Activated naive CD8-positive, alpha-beta T cell treated with anti-CD3 and anti-CD28 coated beads for 36 hours (primary cell): ENCODE measurements at places on chromosomes 6 and 20. TPM values are rescaled to one million over a fixed set of nuclear protein-coding genes. Genes with fewer than 3 reads are reported as not detected.

GRCh38 chr20:56274156-56274555 lies 25.6 kb downstream of the MC3R start:
- H3K4me1 ChIP-seq = no peaks in the 10 kb centered on the region
- H3K27me3 ChIP-seq = peaks cover 14% of the 10 kb centered on the region
- no peak overlapping the region for H3K27ac ChIP-seq
- no peak for DNase-seq
- no peaks in the 10 kb centered on the region for H3K36me3 ChIP-seq

DNA sequence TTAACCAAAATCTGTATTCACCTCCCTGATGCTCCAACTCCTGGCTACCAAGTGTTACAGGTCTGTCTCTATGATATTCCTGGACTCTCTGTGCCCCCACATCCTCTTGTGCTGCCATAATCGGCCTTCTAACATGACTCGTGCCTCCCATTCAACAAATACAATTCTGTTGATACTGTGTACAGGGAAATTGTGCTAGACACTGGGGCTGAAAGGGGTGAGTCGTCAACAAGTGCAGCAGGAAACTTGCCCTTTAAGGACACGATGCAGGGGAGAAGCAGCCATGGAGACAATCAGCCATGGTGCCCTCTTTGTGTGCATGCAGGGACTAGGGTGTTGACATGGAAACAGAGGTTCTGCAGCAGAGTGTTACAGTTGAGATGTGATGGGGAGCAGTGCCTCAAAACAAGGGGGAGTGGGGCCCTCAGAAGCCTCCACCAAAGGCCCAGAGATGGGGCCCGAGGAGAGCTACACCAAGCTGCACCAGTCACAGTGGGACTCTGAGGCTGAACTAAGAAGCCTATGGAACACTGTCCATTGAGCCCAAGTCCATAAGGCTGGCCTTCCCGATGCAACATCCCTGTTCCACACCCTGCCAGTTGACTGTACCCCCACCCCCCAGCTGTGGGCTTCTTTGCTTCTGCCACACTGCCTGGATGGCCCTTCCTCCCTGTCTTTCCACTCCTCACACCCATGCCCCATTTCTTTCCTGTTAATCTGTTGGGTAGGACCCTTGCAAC lies 3.1 kb downstream of the PCED1A start:
- DNase-seq = no peak
- H3K4me1 ChIP-seq = peaks cover 10% of the 10 kb centered on the region
- no peak overlapping the region for H3K27ac ChIP-seq
- no peak overlapping the region for H3K4me3 ChIP-seq
- peaks cover 15% of the 10 kb centered on the region for H3K36me3 ChIP-seq
- no peaks in the 10 kb centered on the region for H3K27me3 ChIP-seq

DNA sequence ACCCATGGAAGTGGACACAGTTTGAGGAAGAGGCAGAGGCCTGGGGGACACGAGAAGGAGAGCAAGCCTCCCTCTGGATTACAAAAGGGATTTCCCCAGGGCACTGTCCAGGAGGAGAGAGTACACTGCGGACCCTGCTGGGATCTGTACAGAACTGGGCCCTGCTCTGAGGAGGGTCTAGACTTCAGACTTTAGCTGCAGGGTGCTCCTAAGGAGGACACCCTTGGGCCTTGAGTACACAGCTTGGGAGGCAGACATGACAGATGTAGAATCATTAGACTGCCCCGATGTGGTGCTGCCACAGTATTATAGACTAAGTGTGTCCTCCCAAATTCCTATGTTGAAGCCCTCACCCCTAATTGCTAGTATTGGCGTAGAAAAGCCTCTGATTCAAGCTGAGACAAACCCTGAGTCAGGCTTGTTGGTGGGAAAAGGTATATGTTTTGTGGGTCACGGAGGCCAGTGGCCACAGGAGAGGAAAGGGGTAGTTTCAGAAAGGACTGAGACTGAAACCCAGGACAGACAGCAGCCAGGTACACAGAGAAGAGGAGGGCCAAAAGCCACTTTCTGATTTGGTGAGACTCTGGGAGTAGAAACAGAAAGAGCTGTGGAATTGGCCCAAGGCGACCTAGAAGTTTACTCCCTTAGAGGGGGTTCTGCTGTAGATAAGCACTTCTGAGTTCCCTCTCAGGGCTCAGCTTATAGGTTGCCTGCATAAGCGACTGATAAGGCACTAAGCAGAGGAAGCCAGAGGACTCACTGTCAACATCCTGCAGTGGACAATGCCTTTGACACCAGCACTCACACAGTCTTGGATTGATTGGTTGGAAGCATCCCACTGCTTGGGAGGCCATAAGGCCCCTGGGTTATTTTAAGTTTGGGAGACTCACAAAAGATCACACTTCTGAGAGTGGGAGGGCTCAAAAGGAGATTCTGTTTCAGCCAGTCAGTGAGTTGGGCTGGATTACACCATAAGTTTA lies 16.5 kb upstream of the SH3BGRL2 start:
- no peaks in the 10 kb centered on the region for H3K36me3 ChIP-seq
- DNase-seq = no peak
- no peak overlapping the region for H3K27ac ChIP-seq
- no peaks in the 10 kb centered on the region for H3K4me1 ChIP-seq
- H3K4me3 ChIP-seq = no peak overlapping the region
- peaks cover 4% of the 10 kb centered on the region for H3K27me3 ChIP-seq

DNA sequence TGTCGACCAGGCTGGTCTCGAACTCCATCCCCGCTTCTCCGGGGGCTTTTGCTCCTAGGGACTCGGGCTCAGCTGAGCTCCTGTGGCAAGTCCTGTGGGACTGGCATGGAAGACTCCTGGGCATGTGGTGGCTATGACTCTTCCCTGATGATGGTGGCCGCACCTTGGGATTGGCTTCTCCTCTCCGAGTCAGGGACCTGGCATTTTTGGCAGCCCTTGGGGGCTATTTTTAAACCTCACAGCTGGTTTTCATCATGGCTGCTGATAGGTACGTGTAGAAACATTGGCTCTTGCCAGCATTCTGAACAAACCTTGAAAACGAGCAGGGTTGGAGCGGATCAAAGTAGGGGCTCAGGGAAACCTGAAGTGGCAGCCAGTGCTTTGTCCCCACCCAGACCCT lies 54.1 kb downstream of the RBM38 start:
- H3K27ac ChIP-seq = peak overlapping the region; percentile 16
- no peak for DNase-seq
- no peak overlapping the region for H3K4me3 ChIP-seq

GRCh38 chr6:32685603-32686002 lies 19.1 kb upstream of the HLA-DQB1 start:
- peaks cover 4% of the 10 kb centered on the region for H3K27me3 ChIP-seq
- H3K4me1 ChIP-seq = peaks cover 27% of the 10 kb centered on the region
- H3K36me3 ChIP-seq = peaks cover 2% of the 10 kb centered on the region
- DNase-seq = peak; percentile 29
- H3K27ac ChIP-seq = peak overlapping the region; percentile 61

GRCh38 chr20:62822788-62823651 lies 6.2 kb downstream of the COL9A3 start:
- no peaks in the 10 kb centered on the region for H3K4me1 ChIP-seq
- peak; percentile 68 for DNase-seq
- no peaks in the 10 kb centered on the region for H3K36me3 ChIP-seq
- no peak overlapping the region for H3K4me3 ChIP-seq
- peaks cover 8% of the 10 kb centered on the region for H3K27me3 ChIP-seq

GRCh38 chr6:96626759-96627364 lies 63.9 kb downstream of the FHL5 start:
- H3K27me3 ChIP-seq = peaks cover 12% of the 10 kb centered on the region
- no peak overlapping the region for H3K4me3 ChIP-seq
- H3K4me1 ChIP-seq = no peaks in the 10 kb centered on the region
- DNase-seq = no peak
- H3K36me3 ChIP-seq = no peaks in the 10 kb centered on the region
- no peak overlapping the region for H3K27ac ChIP-seq

DNA sequence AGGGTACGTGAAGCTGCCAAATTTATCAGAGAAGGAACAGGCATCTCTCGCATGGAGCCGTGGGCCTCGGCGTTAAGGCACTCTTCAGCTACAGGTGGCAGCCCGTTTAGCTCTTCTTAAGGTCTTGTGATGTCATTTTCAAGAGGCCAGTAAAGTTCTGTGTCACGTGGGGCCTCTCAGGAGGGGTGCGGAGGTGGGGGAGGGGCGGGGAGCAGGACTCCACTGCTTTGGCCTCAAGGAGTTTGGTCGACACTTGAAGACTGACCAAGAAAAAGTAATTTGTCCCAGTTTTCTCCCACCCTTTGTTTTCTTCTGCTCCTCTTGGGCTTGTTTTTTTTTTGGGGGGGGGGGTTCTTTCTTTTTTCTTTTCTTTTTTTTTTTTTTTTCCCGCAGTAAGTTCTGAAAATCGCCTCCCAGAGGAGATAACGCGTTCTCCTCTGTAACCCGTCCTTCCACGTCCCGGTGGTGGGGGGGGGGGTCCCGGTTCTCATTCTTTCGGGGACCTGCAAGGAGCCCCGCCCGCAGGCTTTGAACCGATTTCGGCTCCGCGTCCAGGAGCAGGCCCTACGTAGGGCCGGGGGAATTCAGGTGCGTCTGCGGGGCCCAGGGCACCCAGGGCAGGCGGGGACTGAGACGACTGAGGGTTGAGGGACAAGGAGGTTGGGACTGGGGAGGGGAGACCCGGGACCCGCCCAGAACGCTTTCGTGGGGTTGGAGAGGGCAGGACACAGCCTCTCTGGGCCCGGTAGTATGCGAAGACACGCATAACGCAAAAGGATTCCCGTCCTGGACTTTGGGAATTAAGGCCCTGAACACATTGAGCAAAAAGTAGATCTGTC lies 26.0 kb downstream of the GPX6 start:
- peaks cover 26% of the 10 kb centered on the region for H3K4me1 ChIP-seq
- no peaks in the 10 kb centered on the region for H3K36me3 ChIP-seq
- peak; percentile 52 for DNase-seq
- H3K4me3 ChIP-seq = peak overlapping the region; percentile 78

GRCh38 chr6:139376017-139376330 lies 1.5 kb upstream of the CITED2 start:
- peaks cover 31% of the 10 kb centered on the region for H3K4me1 ChIP-seq
- no peak for DNase-seq
- H3K27me3 ChIP-seq = no peaks in the 10 kb centered on the region
- H3K4me3 ChIP-seq = peak overlapping the region; percentile 89
- H3K27ac ChIP-seq = peak overlapping the region; percentile 99

DNA sequence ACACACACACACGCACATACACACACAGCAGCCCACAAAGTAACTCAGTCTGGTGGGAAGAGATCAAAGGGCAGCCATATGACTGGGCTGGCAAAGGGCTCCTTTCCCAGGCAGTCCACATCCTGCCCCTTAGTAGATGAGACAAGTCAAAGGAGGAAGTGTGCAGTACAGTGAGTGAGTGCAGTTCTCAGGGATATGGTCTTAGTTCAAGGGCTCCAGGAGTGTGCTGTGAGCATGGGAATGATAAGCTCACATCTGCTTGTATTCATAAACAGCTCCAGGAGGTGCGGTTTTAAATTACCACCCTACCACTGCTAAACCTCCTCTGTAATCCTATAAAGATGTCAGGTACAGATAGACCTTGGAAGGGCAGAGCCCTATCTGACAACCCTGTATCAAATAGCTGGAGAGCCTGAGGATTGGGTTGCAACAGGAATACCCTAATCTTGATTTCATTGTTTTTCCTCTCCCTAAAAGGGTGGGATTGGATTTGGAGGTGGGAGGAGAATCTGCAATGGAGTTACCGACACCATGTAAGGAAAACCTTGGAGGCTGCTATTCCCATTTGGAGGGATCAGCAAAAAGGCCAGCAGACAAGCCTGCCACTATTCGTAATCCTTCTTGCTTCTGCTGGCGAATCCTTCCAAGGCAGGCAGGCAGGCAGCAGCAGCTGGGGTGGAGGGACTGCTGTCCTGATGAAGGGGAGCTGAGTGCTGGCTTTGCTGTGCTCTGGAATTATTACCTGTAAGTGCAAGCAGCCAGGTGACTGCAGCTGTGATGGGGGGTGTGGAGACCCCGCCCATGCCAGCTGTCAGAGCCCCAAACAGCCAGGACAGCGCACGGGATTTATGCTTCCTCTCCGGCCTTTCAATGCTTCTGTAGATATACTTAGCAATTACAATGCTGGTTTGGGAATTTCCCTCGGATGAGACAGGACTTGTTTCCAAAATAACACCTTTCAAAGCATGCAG lies 342.7 kb downstream of the PRL start:
- peaks cover 12% of the 10 kb centered on the region for H3K4me1 ChIP-seq
- H3K36me3 ChIP-seq = no peaks in the 10 kb centered on the region
- no peak for DNase-seq

GRCh38 chr20:3223994-3224680 lies 14.8 kb downstream of the ITPA start:
- peaks cover 17% of the 10 kb centered on the region for H3K4me1 ChIP-seq
- no peaks in the 10 kb centered on the region for H3K27me3 ChIP-seq
- H3K27ac ChIP-seq = no peak overlapping the region
- H3K4me3 ChIP-seq = no peak overlapping the region

- H3K27ac ChIP-seq = no peak overlapping the region
- peaks cover 16% of the 10 kb centered on the region for H3K4me1 ChIP-seq
- H3K36me3 ChIP-seq = no peaks in the 10 kb centered on the region
- H3K4me3 ChIP-seq = no peak overlapping the region
Observed at GRCh38 chr20:50008007-50008406, 25.2 kb downstream of the SNAI1 start.

Gene ALDH8A1
- 1.8 TPM for total RNA-seq

Gene FAM209B
- total RNA-seq = 0.60 TPM

Gene FLRT3
- not detected for total RNA-seq

Gene CALHM5
- not detected for total RNA-seq

Gene CAGE1
- 0.10 TPM for total RNA-seq
